ENCODE measurements at places on chromosomes 2 and 18. TPM values are rescaled to one million over a fixed set of nuclear protein-coding genes. Genes with fewer than 3 reads are reported as not detected.

SEPTIN10 gene
- total RNA-seq: 74.5 TPM

REEP1 gene
- 2.5 TPM for total RNA-seq

CHST9 gene
- not detected for total RNA-seq

ARHGEF4 gene
- total RNA-seq: 0.10 TPM

DNAH7 gene
- total RNA-seq: 0.64 TPM

SERPINB12 gene
- not detected for total RNA-seq

EFEMP1 gene
- 128 TPM for total RNA-seq

TRABD2A gene
- 3.7 TPM for total RNA-seq

UGT1A5 gene
- not detected for total RNA-seq

TANC1 gene
- 22.8 TPM for total RNA-seq
